ENCODE measurements at places on chromosomes 5 and 9.

GRCh38 chr5:72509401-72509800 lies 2.2 kb upstream of the ZNF366 start:
- no peak for DNase-seq

DNA sequence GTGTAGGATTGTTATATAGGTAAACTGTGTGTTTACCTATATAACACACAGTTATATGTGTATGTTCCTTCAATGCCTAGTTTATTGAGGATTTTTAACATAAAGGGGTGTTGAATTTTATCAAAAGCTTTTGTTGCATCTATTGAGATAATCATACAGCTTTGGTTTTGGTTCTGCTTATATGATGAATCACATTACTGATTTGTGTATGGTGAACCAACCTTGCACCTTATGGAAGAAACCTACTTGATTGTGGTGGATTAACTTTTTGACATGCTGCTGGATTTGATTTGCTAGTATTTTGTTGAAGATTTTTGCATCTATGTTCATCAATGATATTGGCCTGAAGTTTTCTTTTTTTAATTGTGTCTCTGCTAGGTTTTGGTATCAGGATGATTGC lies 194.9 kb downstream of the TMEM167A start:
- no peak for DNase-seq

DNA sequence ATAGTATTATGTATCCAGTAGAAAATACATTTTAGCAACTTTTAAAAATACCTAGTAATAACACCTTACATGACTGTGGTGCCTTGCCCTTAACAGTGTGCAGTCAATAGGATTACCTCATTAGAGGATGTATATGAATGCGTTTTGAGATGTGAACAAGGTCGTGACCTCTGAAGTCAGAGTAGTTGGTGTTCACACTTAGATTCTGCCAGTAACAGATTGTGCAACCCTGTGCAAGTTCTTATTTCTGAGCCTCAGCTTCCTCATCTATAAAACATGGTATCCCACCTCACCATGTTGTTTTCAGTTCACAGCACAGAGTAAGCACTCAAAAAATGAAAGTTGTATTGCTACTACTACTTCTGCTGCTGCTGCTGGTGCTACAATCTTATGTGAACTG lies 347.3 kb downstream of the KDM4C start:
- DNase-seq = no peak

GRCh38 chr9:131500939-131501541 lies 1.7 kb upstream of the POMT1 start:
- DNase-seq = no peak

DNA sequence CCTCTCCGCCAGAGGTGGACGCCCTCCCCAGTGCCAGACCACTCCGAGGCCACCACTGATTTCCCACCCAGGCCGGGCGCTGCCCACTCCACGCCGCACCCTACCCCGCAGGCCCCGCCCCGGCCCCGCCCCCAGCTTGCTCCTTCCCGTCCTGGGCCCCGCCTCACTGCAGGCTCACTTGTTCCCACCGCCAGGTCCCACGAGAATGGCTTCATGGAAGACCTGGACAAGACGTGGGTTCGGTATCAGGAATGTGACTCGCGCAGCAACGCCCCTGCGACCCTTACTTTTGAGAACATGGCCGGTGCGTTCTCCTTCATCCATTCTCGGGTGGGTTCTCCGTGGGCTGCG lies 6.5 kb downstream of the LRRC26 start:
- no peak for DNase-seq

GRCh38 chr5:155839251-155840037 lies 487.5 kb upstream of the SGCD start:
- DNase-seq = no peak

- no peak for DNase-seq
These were observed 81.5 kb downstream of the PALM2AKAP2 start for GRCh38 chr9:109861499-109861898.

DNA sequence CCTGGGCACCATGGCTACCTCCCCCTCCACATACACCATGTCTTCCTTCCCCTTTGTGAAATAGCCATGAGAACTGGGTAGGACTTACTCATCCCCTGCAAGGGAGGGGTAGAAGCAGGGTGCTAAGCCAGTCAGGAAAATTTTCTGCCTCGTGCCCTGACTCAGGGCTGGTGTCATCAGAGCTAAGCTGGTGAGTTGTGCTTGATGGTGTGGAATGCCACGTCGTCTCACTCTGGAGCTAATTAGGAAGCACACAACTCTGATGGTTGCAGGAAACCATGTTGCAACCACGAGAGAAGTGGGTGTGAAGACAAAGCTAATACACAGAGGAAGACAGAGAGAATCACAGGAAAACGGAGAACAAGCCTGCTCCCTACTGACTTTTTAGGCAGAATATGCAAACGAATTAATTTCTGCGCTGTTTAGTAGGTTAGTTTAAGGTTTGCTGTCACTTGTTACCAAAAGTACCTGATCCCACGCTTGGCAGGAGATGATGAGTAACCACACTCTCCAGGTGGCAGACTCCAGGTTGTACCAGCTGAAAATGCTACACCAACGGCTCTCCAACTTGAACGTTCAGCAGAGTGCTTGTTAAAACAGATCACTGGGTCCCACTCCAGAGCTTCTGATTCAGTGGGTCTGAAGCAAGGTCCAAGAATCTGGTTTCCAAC lies 54.5 kb downstream of the STK10 start:
- no peak for DNase-seq

DNA sequence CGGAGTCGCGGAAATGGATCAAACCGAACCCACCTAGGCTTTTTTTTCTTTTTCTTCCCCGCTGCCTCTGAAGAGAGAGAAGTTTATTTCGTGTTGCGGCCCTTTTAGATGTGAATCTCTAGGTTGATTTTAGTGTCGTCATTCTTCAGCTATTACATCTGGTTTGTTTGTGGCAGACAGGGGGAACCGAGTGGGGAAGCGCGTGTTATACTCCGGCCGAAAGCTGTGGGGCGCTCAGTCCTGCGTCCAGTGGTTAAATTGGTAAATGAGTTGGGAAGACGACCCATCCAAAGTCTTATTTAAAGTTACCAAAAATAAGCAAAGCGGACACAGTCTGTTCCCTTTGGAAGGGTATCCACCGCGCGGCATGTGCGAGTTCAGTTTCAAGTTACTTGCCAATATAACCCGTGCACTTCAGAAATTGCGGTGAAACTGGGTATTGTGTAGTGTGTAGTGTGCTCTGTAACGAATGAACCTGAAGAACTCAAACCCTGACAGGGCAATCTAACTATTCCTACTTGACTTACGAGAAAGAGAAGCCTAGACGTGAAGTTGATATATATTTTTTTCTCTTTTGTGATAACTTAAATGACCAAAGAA lies 1.3 kb downstream of the MAN2A1 start:
- DNase-seq = peak; percentile 62

DNA sequence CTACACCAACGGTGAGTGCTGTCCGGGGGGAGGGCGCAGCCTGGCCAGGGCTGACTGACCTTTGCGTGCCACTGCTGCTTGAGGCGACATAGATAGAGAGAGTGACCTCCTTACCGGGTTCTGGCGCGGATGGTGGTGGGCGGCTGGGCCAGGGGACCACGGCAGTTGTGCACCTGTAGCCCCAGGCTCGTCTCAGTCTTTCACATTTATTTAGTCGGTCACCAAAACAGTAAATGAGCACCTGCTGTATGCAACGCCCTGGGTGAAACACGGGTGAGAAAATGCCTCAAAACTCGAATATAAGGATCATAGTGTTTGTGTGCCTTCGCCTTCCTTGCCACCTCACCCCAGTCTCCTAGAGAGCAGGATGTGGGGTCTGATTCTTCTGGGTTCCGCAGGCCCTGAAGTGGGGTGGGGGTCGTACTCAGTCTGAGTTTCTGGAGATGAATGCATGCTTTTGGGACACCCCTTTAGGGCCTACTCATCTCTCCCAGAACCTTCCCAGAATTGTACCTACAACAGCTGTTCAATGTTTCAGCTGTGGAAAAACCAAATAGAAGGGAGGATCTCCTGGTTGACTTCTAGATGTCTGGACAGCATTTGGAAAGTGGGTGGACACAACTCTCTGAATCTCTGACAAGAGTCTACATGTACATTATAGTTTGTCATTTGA lies 714 bp downstream of the SEC24A start:
- no peak for DNase-seq

GRCh38 chr9:87212605-87213021 lies 265.3 kb upstream of the GAS1 start:
- no peak for DNase-seq

DNA sequence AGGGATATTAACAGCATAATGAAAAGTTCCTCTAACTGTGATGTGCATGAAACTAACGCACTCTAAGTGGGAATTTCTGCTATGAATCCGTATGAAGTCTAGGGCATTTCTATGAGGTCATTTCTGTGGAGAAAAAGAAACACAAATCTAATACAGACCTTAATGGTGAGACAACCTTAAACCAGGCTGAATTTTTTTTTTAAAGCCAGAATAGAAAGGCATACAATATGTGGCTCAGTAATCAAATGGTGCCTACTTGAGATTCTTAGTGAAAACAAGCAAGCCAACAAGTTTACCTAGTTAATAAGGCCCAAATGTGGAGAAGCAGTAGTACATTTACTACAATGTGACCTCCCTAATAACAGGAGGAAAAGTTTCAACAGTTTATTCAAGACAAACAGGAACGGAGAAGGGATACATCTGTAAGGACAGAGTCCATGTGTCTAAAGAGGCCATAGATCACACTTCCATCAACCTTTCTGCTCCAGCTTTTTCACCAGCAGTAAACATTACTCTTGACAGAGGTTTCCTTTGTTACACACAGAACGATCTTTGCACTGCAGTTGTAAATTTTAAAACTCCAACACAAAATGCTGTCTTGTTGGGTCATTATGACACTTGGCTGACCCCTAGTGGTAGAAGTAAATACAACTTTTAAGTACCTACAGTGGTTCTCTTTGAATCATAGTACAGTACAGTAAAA lies 26.2 kb downstream of the CARNMT1 start:
- peak; percentile 99 for DNase-seq

GRCh38 chr5:78649861-78650496 lies 1.4 kb upstream of the LHFPL2 start:
- DNase-seq = peak; percentile 44

DNA sequence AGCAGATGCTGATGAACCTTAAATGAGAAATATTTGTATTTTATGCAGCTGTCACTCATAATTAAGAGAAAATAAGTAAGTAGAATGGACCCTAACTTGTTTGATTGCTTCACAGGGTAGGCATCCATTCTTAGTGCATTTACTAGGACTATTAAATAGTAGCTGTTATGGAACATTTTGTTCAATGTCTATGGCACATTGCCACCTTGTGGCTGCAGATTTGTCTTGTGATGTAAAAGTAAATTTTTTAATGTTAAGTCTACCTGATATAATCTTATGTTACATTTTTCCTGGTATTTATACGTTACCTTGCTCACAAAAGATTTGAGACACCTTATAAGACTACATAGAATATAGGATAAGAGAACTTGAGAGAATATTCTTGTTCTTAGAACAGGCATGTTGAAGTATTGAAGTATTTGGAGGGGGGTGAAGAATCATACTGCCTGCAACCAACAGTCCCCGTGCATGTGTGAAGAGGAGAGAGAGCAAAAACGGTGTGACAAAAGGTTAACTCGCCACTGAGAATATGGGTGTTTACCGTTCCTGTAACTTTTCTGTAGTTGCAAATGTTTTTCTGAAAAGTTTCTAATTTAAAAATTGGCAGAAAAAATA lies 161.1 kb downstream of the MAST4 start:
- peak; percentile 20 for DNase-seq

DNA sequence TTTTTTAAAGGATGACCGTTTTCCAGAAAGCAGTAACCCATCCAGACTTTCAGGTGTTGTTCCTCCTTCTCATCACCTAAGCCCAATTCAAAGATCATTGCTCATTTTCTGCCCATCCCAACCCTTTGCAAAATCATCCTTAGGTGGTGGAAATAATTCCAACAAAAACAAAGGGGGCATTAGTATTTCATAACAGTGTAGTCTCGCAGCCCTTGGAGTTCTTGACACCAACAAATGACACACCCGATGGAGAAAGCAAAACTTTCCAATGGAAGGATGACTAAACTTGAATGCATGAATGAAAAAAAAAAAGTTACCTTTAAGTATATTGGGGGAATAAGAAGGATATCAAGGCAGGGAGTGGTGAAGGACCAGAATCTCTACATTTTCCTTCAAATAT lies 117.0 kb downstream of the PAPPA start:
- no peak for DNase-seq

DNA sequence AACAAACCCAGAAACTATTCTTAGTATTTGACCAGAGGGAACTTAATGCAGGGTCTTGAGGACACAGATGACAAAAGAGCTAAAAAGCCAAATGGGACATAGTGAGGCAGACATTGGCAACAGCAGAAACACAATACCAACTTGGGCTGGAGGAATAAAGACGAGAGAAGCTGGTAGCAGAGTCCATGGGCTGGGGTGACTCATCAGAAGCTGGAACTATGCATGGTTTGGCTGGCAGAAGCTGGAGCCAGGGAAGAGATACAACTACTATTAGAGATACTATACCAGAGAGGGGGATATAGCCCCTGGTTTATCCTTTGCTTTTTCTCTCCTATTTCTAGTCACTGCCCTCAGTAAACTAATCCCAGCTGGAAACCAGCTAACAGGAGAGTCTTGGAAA lies 29.2 kb upstream of the DPYSL3 start:
- DNase-seq = no peak

DNA sequence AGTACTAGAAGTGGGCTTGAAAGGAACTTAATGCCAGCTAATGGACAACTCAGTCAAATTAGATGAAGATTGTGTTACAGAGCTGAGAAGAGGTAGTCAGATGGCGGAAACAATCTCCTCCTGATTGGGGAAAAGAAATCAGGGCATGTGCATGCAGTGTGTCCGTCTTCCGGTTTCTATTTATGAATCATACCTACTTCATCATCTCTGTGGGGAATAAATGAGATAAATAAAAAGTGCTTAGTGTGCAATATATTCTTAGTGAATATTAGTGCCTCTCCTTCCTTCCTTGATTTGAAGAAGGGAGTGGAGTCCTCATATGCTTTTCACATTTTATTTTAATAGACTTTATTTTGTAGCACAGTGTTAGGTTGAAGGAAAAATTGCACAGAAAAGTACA lies 108.7 kb upstream of the NFIL3 start:
- DNase-seq = no peak

DNA sequence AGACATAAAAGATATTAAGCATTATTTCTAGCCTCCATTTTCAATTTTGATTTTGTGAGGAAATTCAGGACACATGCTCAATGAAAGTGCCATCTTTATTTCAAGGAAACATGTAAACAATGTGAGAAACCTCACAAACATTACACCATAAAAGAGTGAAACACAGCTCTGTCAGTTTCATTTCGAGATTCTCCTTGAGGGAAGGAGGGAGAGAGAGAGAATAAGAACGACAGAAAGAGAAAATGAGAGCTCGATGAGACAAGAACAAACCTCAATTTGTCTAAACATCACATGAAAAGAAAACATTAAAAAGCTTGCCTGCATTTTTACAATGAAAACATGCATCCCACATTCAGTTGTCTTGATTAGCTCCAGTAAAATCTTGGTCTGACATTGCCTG lies 553.5 kb upstream of the MEF2C start:
- no peak for DNase-seq
